BJ (cell line): ENCODE measurements at places on chromosomes 11 and 22.

DNA sequence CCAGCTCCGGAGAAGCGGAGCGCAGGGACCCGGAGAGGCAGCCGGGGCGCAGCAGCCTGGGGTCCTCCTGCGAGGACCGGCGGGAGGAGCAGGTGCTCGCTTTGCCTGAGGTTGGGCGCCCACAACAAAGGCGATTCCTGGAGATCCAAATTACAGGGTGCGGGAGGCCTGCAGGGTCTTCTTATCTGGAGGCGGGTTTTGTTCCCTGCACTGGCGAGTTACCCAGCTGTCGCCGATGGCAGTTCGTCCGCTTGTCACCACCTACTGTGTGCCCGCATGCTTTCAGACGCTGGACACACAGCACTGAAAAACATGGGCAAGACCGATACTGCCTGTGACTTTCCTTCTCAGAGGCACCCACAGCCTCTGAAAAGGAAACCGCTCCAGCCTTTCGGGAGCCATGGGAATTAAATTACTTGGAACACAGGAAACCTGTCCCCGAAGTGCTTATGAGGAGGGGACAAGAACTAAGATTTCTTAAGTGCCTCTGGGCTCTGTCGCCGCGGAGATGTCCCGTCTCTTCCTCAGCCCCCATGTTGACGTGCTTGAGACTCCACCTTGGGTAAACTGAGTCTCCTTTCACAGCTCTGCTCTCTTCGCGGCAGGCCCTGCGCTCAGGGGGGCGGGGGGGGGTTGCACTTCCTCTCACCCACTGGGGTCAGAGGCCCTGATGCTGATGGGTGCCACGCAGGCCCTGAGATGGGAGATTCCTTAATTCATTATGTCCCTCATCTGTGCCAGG, 1.3 kb upstream of the ZFTA start:
- no peak for DNase-seq

DNA sequence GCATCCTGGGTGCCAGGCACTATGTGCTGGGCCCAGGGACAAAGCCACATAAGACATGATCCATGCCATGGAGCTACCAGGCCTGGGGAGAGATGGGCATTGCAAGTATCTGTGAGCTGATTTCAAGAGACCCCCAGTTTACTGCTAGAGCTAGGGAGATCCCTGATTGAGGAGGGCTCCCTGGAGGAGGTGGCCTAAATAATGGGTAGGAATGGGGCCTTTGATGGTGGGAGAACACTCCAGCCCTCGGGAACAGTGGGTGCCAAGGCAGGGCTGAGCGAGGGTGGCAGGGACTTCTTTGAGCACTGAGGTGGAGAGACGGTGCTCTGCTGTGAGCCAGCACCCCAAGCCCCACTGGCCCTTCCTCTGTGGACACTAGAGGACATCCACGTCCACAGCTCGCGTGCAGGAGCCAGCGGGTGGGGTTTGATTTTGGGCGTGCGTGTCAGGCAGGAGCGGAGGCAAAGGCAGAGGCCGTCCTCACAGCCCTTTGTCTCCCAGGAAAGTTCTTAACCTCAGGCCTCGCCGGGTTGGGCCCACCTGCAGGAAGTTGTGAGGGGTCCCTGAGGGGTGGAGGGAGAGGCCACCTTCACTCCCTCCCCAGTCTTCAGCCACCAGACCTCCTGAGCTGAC, 52.9 kb upstream of the PPARA start:
- DNase-seq = no peak

DNA sequence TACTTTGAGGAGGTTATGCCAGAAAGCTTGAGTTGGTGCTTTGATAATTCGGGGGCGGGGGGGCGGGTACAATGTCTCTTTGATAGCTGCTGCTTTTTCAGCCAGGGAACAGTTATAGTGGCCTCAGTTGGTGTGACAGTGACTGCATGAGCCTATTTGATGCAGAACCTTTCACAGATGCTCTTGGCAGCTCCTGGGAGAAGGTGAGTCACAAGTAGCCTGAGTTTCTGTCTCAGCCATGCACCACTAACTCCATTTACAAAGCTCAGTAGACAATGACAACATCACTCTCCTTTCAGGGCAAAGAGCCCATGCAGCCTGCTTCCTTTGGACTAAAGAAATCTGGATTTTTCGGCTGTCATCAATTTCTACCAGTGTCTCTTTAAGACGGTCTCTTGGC, 42.1 kb upstream of the SEZ6L start:
- no peak for DNase-seq

- DNase-seq = no peak
These were observed 168.5 kb downstream of the ARHGAP42 start for GRCh38 chr11:100855466-100856067.

GRCh38 chr11:45313171-45313865, 27.2 kb upstream of the SYT13 start:
- no peak for DNase-seq

- no peak for DNase-seq
These were observed 10.5 kb upstream of the MIF start for GRCh38 chr22:23883658-23884057.

GRCh38 chr11:46382646-46383403, 1.4 kb downstream of the MDK start:
- no peak for DNase-seq

DNA sequence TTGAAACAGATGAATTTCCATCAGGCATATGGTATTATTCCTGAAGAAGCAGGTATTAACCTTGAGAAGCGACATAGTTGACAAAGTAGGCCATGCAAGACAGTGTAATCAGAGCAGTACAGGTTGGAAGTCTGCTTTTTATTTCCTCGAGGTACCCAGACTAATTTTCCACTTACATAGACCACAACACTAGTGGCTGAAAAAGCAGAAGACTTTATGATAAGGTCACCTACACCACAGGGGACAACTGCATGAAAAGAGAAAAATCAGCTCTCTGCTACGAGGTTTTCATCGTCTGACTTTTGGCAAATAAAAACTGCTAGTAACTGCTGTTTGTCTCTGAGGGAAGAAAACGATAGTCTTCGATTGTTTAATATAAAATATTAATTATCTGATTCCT, 77.5 kb downstream of the CNTN5 start:
- no peak for DNase-seq

DNA sequence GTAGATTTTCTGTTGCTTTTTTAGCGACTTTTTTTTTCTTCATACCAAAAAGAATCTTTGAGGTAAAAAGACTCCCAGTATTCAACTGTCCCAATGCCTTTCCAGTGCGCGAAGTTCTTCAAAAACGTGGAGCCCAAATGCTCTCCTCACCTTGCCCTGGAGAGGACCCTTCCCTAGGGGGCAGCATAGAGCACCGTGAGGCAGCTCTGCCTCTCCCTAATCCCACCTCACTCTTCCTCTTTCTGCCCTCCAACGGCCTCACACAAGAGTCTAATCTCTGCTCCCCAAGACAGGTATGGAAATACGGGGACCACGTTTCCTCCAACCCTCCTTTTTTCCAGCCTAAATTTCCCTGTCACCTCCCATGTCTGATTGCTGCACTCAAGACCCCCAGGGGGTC, 117.5 kb upstream of the ALX4 start:
- DNase-seq = no peak

DNA sequence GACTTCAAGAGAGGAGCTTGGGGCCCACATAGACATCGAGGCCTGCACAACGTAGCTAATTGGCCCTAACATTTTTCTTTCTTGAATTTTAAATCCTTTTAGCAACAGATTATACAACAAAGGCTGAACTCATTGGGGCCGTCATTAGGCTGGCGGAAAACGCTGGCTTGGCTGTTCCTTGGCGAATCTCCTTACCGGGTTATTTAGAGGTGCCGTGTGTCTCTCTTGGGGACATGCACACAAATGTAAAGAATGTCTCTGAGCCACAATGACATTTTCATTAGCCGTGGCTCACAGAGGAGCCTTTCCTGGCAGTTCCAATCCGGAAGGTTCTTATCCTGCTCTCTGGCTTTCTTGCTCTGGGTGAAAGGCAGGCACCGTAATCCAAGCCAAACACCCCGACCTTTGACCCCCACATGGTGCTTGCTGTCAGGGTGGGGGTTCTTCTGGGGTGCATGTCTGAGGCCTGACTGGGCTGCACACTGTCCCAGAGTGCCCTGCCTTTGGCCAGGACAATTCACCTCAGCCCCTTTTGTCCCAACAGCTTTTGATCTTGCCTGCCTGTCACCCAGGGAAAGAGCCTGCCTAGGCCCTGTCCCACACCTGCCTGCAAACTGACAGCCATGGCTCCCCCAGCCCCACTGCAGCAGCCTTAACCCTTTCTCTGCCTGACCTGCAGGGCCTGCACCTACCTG, 9.2 kb upstream of the FGF3 start:
- no peak for DNase-seq

- DNase-seq = no peak
These were observed 2.6 kb downstream of the NELL1 start for GRCh38 chr11:20671856-20672546.
